ENCODE measurements at places on chromosomes 2 and 18. TPM values are rescaled to one million over a fixed set of nuclear protein-coding genes. Genes with fewer than 3 reads are reported as not detected.

DNA sequence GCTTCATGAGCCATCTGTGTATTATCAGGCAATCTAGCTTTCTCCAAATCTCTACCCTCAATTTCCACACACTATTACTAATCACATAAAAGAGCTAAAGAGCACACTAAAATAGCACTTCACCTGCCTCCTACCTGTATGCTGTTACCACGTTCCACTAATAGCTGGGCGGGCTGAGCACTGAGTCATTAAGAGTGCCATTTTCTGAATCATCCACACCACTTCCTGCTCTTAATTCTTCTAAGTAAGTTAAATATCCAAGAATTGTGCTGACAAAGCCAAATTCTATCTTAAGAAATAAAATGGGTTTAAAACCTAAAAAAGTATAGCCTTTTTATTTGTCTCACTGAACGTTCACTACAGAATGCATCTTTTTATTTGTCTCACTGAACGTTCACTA, 35.7 kb downstream of the NOL10 start:
- no peak overlapping the region for H3K4me3 ChIP-seq
- peaks cover 38% of the 10 kb centered on the region for H3K36me3 ChIP-seq
- DNase-seq = no peak
- no peaks in the 10 kb centered on the region for H3K27me3 ChIP-seq
- H3K4me1 ChIP-seq = no peaks in the 10 kb centered on the region

- H3K27me3 ChIP-seq = no peaks in the 10 kb centered on the region
- DNase-seq = no peak
- peaks cover 14% of the 10 kb centered on the region for H3K4me1 ChIP-seq
- no peak overlapping the region for H3K4me3 ChIP-seq
- H3K27ac ChIP-seq = no peak overlapping the region
- H3K36me3 ChIP-seq = peaks cover 24% of the 10 kb centered on the region
Measured at GRCh38 chr2:241321886-241322285, 6.2 kb downstream of the SEPTIN2 start.

ACSL3 gene
- total RNA-seq = 40.7 TPM

- no peaks in the 10 kb centered on the region for H3K36me3 ChIP-seq
- peaks cover 22% of the 10 kb centered on the region for H3K4me1 ChIP-seq
- no peaks in the 10 kb centered on the region for H3K27me3 ChIP-seq
- DNase-seq = no peak
Measured at GRCh38 chr2:68248361-68248760, 4.0 kb downstream of the PPP3R1 start.

OXER1 gene
- total RNA-seq = 0.57 TPM

UGT1A8 gene
- 0.24 TPM for total RNA-seq

All from thymus (tissue), 14 donors.